ENCODE measurements at places on chromosomes 5 and 9.

- no peak for DNase-seq
Measured at GRCh38 chr5:7770436-7770835, 80.5 kb downstream of the CFAP90 start.

GRCh38 chr9:114131808-114132549 lies 23.4 kb upstream of the COL27A1 start:
- DNase-seq, result no peak

DNA sequence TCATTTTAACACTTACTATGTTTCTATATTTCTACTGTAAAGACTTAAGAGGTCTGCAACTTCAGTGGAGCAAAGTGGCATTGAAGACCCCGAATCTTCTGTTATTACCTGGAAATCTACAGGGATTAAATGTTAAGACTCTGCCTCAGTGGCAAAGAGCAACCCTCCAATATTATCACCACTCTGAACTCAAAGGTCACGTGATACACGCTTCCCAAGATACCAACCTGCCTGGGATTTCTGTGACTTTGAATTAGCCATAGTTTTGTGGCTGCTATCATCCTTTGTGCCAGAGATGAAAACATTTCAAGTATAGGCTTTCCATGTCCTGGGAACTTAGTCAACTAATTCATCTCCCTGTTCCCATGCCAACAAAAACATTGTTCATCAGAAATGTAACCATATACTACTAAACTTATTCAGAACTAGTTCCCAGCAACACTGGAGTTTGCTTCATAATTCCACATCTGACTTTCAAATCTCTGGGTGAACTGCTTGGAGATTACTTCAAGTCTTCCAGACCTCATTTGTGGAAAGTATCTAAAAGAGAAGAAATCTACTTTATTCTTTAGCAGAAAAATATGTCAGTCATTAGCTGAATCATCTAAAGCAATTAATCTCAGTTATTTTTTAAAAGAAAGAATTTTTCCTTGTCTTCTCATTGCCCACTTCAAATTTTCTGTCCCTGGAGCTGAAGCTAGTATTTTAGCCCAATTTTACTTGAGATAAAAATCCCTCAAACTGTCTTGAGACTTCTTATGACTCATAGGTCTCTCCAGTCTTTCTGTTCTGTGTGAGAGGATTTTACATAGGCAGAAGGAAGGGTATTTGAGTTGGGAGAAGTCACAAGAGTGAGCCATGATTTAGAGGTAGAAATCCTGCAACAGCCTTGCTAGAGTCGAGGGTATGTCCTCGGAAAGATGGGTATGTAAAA lies 83.0 kb downstream of the ZNF462 start:
- DNase-seq, result no peak

DNA sequence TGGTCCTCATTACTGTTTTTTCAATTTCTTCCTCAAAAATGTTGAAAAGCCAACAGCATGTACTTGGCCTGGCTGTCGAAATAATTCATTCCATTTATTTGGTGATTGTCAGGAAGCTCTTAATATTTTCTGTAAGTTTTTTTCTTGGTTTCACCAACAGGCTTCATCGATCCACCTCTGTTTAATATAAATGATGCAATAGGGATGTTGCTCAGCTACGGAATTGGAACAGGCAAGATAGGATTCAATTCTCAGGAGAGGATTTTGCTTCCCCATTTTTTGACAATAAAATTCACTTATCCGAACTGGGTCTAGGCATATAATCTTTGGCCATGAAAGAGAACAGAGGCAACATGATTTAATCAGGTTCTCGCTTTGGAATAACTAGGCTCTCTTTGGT lies 30.8 kb downstream of the C5 start:
- no peak for DNase-seq

DNA sequence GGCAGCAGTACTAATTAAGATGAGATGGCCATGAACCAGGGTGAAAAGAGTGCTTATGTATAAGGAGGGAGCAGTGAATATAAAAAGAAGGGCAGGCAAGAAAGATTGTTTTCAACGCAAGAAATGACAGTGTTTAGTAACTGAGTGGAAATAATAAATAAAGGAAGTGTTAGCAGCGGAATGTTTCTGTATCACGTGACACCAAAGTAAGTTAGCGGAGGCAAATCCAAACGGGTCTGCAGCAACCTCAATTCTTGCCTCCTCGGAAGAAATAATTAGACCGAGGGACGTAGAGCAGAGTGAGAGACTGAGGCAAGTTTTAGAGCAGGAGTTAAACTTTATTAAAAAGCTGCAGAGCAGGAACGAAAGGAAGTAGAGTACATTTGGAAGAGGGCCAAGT lies 15.4 kb upstream of the GAS1 start:
- no peak for DNase-seq

DNA sequence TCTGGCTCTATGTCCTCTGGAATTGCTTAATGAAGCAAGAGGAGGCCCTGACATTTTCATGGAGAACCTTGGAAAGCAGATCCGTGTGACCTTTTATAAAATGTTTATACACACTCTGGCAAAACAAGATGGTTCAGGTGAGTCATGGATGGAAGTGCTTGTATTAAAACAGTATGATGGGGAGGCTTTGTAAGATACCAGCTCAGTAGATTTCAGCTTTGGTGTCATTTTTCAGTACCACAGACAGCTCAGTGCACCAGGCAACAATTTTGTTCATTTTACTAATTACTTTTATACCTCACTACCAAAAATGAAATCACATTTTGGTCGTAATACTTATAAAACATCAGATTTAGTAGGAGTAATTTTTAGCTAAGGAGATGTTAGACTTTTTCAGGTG lies 5.2 kb downstream of the KCNN2 start:
- DNase-seq, result no peak

DNA sequence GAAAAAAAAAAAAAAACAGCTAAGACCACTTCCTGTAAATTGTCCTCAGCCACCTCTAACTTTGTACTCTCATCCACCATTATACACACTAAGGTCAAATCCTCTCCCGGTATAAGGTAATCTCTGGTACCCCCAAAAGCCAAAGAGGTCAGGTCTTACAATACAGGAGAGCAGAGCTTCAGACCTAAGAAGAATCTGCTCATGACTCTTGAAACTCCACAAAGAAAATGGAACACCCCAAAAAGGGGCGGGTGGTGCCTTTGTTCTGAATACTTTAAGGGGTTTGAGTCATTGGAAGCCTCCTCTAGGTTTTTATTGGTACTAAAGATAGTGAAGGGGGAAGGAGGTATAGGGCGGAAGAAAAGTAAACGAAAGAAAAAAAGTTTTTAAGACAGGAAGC lies 69.8 kb downstream of the COL15A1 start:
- no peak for DNase-seq

GRCh38 chr9:134666831-134667230 lies 25.2 kb downstream of the COL5A1 start:
- no peak for DNase-seq

DNA sequence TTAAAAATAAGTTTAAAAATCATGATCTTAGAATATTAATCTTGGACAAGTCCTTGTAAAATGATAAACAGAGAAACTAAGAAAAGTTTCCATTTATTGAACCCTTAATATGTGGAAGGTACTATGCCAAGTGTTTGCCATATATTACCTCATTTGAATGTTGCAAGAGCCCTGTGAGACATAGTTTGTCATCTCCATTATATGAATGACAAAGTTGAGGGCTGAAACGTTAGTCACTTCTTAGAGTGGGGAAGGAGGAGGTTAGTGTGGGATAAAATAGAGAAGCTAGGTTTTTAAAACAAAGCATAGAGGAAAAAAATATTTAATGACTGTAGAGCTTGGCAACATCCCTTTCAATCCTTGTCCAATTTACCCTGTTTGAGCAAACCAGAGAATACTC lies 2.0 kb downstream of the TNC start:
- no peak for DNase-seq

- DNase-seq, result no peak
Measured at GRCh38 chr5:2753452-2754420, 2.3 kb upstream of the IRX2 start.

DNA sequence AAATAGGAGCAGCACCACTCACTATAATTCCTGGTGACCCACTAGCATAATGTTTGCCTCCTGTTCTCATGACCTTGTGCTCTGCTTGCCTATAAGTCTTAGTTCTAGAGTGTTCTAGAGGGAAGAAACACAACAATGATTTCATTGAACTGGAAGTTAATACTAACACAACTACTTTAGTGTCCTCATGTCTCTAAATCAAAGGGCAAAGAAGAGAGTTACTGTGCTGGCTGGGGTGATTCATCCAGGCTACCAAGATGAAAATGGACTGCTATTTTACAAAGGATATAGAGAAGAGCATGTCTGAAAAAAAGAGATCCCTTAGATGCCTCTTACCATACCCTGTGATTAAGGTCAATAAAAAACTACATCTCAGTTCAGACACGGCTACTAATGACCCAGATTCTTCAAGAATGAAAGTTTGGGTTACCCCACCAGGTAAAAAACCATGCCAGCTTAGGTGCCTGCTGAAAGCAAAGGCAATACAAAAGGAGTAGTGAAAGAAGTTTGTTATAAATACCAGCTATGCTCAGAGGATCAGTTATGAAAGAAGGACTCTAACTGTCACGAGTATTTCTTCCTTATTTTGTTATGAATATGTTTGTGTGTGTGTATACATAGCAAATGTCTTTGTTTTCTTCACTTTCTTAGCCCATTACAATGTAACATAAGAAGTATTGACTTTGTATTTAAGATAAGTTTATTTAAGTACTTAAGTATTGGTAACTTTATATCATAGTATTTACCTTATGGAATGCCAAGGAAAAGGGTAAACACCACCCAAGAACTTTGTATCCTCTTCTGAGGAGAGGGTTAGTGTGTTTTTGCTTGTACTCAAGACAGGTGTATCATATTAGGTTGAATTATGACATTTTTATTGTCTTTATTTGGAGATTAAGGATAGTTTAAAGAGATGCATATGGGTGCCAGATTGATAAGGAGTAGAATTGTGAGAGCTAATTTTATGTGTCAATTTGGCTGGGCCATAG lies 314.1 kb upstream of the PTGER4 start:
- DNase-seq, result no peak

Measured in stimulated activated CD4-positive, alpha-beta T cell treated with anti-CD3 and anti-CD28 coated beads, Interleukin-1b, Interleukin-23, amount 100 ng/mL, for 24 hours (primary cell).